NCI-H1417 treated with DMSO at 0.1 percent for 48 hours (cell line): ENCODE measurements at places on chromosomes 16 and 17.

- DNase-seq, result no peak
These were observed 75.2 kb upstream of the RNU2-1 start for GRCh38 chr17:43308999-43309398.

- no peak for DNase-seq
These were observed 1.2 kb downstream of the ARHGAP44 start for GRCh38 chr17:12790249-12791106.

DNA sequence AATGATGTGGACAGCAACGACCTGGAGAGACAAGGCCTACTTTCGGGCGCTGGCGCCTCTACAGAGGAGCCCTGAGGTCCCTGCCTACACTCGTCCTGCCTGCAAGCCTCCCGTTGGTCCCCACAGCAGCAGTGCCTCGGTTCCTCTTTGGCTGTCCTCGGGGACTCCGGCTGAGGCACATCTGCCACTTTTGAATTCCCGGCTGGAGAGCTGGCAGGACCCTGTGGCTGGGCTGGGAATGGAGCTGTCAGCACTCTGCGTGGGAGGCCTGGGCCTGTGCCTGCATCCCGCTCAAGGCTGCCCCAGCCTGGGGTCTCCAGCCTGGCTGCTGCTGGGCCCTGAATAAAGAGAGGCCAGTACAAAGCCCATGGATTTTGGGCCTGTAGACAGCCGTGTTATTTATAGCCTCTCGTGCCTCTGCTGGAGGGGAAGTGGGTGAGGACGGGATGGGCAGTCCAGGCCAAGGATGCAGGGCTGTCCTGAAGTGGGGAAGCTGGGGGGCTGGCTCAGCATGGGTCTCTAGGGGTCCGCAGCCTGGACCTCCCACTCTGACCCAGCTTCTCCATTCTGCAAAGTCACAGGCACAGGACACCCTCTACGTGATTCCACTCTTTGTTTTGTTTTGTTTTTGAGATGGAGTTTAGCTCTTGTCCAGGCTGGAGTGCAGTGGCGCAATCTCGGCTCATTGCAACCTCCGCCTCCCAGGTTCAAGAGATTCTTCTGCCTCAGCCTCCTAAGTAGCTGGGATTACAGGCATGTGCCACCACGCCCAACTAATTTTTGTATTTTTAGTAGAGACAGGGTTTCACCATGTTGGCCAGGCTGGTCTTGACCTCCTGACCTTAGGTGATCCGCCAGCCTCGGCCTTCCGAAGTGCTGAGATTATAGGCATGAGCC lies 10.6 kb upstream of the SPNS2 start:
- DNase-seq, result no peak

GRCh38 chr16:86101137-86101896 lies 202.4 kb downstream of the IRF8 start:
- DNase-seq, result no peak

DNA sequence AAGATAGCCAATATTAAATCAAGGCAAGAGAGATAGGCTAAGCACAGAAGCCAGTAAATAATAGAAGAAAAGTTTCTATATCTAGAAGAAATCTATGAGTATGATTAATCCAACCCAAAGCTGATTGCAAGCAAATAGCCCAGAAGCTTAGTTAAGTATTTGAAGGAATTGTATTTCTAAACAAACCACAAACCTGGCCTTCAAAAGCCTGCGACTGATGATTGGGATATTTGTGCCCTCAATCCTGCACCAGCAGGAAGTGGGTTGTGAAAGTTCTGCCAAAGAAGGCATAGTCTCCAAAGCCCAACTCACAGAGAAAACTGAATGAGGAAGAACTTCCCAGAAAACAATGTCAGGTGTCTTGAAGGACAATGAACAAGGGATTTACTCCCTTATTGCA lies 114.5 kb upstream of the C17orf78 start:
- DNase-seq, result no peak

- no peak for DNase-seq
These were observed 26.4 kb upstream of the CLEC18A start for GRCh38 chr16:69924777-69925191.

GRCh38 chr16:2178321-2179106 lies 17.9 kb downstream of the CASKIN1 start:
- no peak for DNase-seq

DNA sequence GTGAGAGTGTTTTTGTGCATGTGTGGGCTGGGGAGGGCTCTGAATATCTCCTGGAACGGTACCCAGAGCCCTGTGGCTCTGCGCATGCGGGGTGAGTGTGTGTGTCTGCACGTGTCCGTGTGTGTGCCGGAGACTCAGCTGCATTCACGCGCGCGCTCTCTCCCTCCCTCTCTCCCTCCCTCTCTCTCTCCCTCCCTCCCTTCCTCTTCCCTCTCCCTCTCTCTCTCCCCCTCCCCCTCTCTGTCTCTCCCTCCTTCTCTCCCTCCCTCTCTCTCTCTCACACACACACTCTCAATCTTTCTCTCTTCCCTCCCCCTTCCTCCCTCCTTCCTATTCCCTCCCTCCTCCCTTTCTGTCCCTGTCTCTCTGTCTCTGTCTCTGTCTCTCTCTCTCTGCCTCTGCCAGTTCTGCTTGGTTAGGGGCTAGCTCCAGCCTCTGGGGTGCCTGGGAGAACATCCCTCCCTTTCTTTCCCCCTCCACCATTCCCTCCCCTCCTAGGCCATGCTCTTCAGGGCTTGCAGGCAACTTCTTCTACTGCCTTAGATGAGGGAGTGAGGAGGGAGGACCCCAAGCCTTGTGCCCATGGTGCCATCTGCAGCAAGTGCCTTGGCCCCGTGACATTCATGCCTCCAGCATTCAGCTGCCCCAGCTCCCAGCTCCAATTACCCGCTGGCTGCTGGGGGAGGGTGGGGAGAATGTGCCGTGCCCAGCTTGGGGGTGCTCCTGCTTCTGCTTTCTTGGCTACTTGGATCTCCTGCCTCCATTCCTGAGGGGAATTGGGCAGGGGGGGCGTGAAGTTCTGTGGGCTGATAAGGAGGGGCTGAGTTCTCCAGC lies 6.4 kb downstream of the THRA start:
- no peak for DNase-seq

DNA sequence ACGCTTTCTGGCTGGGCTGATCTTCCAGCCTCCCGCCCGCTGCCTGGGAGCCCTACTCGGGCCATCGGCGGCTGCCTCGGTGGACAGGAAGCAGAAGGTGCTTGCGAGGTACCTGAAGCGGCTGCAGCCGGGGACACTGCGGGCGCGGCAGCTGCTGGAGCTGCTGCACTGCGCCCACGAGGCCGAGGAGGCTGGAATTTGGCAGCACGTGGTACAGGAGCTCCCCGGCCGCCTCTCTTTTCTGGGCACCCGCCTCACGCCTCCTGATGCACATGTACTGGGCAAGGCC lies 30.7 kb downstream of the CIITA start:
- no peak for DNase-seq

DNA sequence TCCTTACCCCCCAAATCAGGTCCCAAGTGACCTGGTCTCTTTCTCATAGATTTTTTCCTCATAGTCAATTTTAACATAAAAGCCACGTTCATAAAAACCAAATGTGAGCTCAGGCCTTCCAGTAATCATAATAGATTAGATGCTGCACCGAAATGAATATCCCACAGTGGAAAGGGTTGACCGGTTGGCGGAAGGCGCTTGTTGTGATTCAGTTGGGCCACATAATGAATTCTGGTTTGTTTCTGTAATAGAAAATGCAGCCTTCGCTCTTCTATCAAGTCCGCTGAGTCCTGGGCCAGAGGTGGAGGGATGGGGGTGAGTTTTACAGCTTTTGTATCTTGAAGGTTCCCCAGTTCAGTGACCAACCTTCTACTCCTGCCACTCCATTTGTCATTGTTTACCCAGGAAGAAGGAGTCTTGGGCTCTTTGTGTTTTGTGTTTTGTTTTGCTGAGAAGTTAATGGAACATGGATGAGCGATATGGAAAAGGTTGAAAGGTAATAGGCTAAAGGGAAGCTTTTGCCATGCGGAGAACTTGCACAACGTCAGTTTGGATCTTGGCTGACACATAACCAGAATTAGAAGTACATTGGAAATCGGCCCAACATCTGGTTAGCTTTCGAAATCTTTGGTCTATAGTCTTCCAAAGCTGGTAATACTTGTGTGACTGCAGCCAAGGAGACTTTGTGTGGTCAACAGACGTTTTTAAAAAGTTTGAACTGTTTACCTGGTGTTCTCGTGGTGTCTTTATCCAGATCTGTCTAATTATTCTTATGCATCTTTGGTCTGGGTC lies 89.5 kb downstream of the CLEC16A start:
- no peak for DNase-seq

GRCh38 chr16:4214215-4214621 lies 27.7 kb downstream of the SRL start:
- DNase-seq, result no peak

DNA sequence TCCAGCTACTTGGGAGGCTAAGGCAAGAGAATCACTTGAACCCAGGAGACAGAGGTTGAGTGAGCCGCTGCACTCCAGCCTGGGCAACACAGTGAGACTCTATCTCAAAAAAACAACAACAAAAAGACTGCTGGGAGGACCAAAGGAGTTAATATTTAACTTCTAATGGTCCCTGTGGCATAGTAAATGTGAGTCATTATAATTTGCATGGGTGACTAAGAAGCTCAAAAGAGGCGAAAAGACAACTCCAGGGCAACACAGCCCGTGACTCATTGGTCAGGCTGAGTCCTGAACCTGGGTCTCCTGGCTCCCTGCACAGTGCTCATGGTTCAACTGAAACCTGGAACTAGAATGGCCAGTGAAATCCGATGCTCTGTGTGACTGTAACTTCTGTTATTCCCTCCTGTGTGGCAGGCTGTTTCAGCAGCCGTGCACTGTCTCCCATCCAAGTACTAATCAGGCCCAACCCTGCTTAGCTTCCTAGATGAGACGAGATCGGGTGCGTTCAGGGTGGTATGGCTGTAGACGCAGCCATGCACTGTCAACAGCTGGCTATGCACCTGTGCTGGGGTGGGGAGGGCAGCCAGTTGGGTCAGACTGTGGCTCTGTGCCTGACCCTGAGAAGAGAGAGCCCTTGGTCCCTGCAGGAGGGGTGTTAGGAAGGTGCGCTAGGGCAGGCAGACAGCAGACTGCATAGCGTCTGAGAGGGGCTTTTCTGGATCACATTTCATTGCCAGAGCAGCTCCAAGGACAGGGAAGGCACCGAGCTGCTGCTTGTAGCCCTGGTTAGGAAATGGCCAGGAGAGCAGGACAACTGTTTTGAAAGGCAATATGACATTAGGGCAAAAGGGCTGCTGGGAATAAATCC lies 14.5 kb upstream of the GPRC5C start:
- no peak for DNase-seq

DNA sequence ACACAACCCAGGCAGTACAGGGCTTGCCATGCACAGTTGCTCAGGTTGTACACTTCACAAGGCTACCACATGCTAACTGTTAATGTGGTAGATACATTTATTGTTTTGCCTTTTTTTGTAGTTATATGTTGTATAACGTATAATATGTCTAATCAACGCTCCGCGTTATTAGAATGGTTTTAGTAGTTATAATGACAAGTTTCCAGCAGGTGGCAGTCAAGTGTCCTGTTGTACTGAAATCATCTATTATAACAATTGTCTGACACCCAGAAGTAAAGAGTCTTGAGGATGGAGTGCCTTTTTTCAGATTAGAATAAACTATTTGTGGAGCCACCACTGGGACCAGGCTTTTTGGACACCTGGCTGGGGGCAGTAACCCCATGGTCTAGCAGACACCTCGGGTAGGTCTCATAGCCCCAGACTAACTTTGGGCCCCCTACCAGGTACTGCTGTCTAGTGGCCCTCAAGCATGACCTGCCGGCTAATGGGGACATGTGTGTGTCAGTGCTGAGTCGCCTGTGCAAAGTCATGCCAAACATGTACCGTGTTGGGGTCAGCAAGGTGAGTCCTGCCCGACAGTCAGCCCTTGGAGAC lies 32.8 kb downstream of the MYO15A start:
- no peak for DNase-seq

DNA sequence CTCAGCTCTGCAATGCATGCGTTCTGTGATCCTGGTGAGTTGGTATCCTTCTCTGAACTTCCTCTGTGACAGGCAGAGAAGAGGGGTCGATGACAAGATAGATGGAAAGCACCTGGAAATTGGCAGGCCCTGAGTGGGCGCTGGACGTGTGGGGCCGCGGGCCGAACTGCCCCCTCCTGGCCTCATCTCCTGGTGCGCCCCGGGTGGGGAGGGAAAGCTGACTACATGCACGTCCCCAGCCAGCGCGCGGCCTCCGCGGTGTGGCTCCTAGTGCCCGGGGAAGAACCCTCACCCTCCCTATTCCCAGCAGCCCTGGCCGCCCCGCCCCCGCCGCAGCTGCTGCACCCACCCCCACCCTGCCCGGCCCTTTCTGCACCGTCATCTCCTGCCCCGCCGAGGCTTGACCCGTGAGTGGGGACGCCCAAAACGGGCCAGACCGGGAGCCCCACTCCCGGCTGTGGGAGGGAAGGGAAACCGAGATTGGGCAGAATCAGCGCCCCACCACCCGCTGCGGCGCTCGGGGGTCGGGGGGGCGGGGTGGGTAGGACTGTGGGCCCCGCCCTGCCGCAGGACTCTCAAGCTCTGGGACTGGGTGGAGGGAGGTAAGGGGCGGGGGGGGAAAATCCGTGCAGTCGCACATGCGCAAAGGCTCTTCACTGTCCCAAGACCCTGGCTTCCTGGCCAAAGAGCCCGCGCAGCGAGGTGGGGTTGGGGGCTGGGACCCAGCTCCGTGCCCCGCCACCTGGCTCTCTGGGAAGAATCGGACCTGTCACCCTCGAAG lies at the start of gene NOL3:
Gene NOL3 (plus strand): TSS at position 371 of the 781 bp plus-strand sequence.
- DNase-seq, result no peak

DNA sequence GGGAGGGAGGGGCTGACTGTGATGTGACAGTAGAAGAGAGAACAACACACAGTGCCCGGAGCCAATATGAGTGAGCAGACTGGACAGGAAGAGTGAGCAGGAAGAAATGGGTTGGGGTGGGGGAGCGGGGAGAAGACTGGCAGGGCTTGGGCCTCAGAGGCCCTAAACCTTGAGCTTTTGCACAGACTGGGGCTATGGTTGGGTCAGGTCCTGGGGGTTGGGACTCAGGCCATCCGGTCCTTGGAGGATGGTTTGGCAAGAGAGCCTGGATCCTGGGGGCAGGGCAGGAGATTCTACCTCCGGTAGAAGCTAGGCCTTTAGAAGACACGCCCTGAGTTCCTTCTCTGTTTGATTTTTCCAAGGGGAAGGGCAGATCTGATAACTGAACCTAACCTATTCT lies 1.1 kb downstream of the CAMTA2 start:
- DNase-seq, result no peak

DNA sequence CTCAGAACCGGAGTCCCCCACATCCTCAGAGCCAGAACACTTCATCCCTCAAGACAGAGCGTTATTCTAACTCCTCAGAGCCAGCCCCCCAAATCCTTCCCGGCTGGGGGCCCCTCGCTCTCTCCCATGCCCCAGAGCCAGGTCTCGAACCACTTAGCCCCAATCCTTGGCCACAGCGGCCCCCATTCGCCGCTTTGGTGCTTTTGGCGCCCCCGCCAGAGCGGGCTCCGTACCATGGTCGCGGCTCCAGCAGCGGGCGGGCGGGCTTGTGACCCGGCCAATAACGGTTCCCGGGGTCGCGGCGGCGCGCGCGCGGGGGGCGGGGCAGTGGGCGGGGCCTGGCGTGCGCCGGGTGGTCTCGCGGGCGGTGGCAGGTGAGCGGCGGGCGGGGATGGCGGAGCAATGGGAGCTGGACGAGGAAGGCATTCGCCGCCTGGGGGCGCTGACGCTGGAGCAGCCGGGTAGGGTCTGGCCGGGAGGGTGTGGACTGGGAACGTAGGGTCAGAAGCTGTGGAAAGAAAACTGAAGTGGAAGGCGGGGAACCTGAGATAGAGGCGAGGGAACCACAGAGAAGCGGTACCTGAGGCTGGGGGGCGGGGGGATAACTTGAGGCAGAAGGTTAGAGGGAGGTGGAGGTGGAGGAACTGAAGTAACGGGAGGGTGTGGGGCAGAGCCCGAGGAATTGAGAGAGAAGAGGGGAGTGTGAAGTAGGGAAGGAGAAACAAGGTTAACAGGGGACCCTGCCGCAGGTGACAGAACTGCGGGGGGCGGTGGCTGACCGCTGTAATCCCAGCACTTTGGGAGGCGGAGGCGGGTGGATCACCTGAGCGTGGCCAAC lies at the start of the genes KCTD19 and LRRC36:
Gene KCTD19 (minus strand): TSS at position 270 of the 838 bp plus-strand sequence. CDS start 34 bp downstream, at position 236.
Gene LRRC36 (plus strand): TSS at position 344 of the 838 bp plus-strand sequence. CDS start 48 bp downstream, at position 392.
- no peak for DNase-seq
